ENCODE measurements at places on chromosomes 2 and 18.

GRCh38 chr2:241096979-241097378, 5.1 kb downstream of the MTERF4 start:
- no peak for DNase-seq

DNA sequence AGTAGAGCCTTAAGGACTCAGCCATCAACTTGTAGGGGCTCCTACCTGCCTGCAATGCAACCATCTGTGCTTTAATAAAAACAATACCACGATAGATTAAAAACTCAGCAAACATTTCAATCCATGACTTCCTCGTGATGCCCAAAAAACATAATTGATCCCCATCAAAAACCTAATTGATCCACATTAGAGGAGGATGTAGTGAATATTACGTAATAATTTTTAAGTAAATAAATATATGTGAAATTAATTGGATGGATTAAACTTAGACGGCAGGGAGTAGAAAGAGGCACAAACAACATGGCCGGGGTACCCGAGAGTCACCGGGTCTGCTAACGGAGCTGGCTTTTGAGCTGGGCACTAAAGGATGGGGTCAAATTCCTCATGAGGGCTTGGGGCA, 87.3 kb downstream of the ARL4C start:
- no peak for DNase-seq

GRCh38 chr18:25587545-25587944, 235.6 kb upstream of the ZNF521 start:
- no peak for DNase-seq

GRCh38 chr18:58755304-58756010, 84.2 kb downstream of the MALT1 start:
- no peak for DNase-seq

- no peak for DNase-seq
Measured at GRCh38 chr18:67222887-67223286, 293.6 kb downstream of the DSEL start.

DNA sequence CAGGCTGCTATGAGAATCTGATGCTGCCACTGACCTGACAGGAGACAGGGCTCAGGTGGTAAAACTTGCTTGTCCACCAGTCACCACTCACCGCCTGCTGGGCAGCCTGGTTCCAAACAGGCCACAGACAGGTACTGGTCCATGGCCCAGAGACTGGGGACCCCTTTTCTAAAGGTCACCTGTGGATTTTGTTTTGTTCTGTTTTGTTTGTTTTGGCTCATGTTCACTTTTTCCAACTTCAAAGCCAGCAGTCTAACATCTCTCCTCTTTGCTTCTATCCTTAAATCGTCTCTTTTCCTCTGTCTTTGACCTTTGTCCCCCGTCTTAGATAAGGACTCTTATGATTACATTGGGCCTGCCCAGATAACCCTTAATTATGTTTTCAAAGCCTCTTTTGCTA, 3.3 kb upstream of the CERKL start:
- no peak for DNase-seq

DNA sequence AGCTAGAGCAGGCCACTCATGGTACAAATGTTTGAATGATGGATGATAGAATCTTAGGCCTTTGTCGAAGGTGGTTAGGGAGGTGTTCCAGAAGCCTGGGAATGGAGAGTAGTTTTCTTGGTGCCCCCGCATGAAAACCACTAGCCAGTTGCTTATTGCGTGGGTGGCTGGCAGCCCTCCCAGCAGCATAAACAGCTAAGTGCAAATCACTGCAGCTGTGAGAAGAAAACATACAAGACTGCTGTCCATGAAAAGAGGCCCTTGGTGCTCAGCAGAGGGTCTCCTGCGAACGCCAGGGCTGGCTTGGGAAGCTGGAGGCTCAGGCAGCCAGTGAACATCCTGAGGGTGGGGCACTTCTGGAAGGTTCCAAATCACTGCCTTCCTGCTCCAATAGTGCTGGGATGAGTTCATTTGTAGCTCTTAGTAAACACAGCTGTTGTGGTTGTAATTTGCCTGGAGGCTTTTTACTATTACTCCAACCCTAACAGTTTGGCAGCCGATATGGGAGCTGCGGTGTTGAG, 118.8 kb downstream of the MGAT5 start:
- DNase-seq, result no peak

- DNase-seq, result no peak
Measured at GRCh38 chr2:178066890-178067669, 5.5 kb downstream of the PDE11A start.

DNA sequence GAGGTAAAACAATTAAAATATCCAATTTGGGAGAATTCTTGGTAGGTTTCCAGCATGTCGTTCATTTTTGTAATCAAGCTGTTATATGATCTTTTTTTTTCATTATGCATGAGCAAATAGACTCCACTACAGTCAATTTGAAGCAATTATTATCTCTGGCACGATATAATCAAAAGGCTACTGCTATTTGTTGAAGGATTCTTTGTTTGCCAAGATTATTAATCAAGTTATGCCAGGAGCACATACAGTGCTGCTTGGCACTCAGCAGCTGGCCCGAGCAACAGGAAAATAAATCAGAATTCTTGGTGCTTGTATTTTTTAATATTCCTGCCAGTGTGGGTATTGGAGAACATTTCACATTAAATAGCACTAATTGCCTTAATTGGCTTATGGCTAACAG, 279.5 kb downstream of the RND3 start:
- no peak for DNase-seq

DNA sequence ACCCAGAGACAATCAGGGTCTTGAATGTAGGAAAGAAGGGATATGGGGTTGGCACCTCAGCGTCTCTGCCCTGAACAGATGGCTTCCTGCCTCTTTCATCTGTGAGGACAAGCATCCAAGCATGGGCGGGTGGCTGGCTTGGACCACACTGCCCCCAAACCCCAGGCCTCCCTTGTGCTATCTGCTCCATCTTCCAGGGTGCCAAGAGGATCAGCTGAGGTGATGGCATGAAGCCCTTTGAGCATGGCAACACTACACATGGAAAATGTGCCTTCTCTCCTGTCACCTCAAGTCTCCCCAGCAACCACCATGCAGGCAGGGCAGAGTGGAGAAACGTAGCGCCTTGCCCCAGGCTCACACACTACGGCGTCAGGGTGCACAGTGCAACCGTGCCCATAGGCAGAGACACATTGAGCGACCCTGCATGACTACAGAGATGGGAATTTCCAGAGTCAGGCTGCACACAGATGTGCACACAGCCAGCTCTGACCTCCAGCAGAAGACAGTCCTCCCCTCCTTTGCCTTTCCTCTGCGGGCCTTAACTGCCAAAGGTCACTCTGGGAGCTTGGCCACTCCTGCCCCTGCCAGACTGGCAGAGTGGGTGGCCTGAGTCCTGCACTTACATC, 1.5 kb downstream of the KCNIP3 start:
- no peak for DNase-seq

GRCh38 chr2:182167882-182168281, 182.2 kb downstream of the PPP1R1C start:
- no peak for DNase-seq

- no peak for DNase-seq
Measured at GRCh38 chr18:48296581-48296980, 112.6 kb downstream of the ZBTB7C start.

GRCh38 chr2:112630268-112630667, 15.5 kb upstream of the SLC20A1 start:
- no peak for DNase-seq

DNA sequence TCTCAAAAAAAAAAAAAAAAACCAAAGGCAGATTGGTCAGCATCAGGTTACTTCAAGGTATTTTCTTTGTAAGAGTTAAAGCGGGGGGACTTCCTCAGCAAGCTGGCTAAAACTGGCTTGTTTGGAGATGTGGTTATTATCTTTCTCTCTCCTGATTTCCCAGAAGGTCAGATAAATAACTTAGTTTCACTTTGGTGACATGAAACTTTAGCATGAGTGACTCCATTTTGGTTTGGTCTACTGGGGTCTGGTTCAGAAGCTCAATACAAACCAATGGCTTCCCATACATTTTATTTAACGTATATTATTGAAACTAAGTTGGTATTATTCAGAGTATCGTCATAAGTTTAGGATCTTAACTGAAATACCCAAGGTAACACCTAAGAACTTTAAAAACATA, 41.6 kb upstream of the AMMECR1L start:
- no peak for DNase-seq

GRCh38 chr2:23680951-23681350, 246.0 kb downstream of the ATAD2B start:
- no peak for DNase-seq

GRCh38 chr18:33987206-33987605, 237.5 kb downstream of the NOL4 start:
- no peak for DNase-seq

- DNase-seq, result no peak
Measured at GRCh38 chr2:234863043-234863934, 88.5 kb upstream of the SH3BP4 start.

DNA sequence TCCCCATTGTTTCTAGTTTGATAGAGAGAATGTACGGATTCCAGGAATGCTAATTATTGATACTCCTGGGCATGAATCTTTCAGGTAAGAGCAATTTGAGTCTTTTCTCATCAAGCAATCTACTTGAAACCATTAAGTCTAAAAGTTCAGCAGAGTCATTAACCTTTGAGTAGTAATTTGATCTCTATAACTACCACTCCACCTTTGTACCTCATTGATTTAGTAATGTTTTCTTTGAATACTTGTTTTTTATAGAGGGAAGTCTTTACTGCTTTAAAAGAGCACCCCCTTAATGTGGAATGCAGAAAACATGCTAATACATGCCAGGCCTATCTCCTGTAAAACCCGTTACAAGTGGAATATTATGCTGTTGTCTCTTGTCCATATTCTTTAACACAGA, 45.0 kb downstream of the EIF5B start:
- no peak for DNase-seq

DNA sequence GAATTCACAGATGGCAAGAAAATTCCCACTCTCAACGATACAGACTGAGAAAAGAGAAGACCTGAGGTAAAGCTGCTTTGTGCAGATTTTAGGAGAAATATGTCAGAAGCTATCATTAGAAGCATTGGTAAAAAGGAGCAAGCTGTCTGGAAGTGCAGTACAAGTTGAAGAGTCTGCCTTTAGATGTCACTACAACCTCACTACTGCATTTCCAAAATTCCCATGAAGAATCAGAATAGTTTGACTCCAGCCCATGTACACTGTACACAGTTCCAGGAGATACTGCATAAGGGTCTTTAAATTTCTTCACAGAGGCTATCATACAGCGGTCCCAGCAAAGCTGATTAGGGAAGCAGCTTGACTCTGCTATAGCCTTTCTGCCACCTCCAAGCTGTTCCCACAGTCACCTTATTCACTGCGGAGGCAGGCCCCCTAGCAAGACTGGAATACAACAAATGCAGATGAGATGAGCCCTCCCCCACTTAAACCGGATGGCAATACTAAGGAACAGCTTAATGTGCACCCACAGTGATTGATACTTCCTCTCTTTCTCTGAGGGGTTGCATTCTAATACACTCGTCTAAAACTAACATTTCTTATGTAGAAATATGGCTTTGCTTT, 527.4 kb downstream of the TMEM182 start:
- DNase-seq, result no peak

GRCh38 chr18:72869226-72870185, 1.7 kb upstream of the NETO1 start:
- no peak for DNase-seq

DNA sequence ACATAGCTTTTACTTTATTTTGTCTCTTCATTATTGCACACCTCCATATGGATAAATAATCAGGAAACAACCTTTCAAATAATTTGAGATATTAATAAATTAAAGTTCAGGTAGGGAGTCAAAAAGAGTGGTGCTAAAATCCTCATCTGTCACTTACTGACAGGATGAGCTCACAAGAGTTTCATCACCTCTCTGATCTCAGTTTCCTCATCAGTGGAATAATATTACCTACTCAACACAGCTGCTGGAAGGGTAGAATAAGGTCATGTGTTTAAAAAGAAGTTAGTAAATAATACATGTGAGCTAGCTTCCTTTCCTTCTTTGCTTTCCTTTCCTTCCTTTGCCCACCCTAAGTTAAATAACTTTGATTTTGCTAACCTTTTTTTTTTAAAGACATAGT, 61.9 kb downstream of the RDH14 start:
- DNase-seq, result no peak

- no peak for DNase-seq
Measured at GRCh38 chr2:122077771-122078170, 322.3 kb downstream of the TSN start.

DNA sequence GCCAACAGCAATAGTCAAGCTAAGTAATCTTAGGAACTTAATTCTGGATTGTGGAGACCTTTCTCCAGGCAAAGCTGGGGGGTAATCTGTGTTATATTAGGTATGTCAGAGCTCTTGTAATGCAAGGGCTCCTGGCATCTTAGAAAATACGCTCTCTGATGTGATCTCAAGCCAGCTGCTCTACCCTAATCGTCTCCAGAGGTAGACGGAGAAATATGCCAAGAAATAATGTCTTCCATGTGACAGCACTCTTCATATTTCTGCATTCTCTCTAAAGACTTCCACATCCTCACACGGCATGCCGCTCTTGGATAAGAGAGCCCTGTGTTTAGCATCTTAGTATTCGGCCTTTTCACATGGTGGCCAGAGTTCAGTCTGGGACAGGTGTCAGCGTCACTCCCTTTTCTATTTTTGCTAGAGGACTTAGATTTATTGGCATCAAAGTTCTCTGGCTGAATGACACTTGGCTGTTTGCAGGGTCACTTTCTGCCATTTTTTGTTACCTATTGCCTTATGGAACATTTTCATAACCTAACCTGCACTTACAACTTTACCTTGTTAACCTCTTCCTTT, 25.2 kb downstream of the CAPN13 start:
- no peak for DNase-seq

DNA sequence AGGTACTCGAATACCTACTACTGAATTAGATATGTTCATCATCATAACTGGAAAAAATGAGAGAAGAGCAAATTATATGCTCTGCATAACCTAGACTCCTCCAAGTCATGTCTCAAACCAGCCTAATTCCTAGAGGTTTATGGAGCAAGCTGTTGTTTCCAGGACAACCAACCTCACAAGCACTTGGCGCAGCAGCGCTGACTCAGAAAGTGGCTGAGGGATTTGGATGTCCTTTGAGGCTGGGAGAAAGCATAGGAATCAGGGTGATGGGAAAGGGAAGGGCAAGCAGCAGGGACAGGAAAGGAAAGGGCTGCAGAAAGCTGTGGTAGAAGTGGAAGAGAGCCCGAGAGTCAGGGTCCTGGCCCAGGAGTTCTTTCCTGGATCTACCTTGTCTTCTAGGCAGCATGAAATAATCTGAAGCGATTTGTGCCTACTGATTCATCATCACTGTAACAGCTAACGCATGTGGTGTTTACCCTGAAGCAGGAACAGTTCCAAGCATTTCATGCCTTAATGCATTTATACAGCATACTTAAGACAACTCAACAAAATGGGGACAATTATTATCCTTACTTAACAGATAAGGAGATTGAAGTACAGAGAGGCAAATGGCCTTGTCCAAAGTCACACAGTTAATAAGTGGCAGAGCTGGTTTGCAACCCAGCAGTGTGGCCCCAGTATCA, 3.7 kb downstream of the PLEK start:
- DNase-seq, result no peak

- DNase-seq, result no peak
Measured at GRCh38 chr2:60447943-60448342, 105.5 kb downstream of the BCL11A start.

GRCh38 chr2:133574620-133575019, 6.4 kb upstream of the NCKAP5 start:
- DNase-seq, result no peak
